IPS DF 6.9 (cell line): ENCODE measurements at places on chromosomes 11 and 22.

DNA sequence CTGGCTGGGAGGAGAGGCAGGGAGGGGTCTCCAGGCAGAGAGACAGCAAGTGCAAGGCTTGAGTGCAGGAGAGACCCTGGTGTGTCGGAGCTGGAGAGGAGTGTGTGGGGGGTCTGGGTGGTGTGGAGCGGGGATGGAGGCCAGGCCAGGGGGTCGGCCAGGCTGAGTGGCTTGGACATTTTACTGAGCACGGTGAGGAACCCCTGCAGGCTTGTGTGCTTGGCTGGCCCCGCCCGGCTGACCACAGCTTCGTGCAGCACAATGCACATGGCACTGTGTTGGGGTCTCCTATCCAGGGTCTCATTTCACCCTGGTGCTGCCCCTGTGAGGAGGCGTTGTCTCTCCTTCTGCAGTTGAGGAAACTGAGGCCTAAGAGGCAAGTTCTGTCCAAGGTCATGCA, 5.6 kb downstream of the MYEOV start:
- DNase-seq: no peak

- DNase-seq: no peak
These were observed 42.5 kb downstream of the SFI1 start for GRCh38 chr22:31538815-31539214.

DNA sequence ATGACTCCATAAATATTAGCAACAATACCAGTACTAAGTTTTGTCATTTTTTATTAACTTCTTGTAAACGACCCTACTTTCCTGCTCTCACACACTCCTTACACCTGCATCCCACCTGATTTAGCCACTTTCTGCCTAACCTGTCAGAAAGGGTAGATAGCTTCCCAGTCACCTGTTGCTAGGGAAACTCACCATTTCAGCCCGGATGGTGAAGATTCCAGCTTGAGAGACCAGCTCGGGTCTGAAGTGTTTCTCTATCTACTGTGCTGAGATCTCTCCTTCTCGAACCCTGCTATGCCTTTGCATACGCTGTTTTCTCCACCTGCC, at the start of gene PARVG:
Gene PARVG, plus strand, starts transcription at position 220 of the 327 bp plus-strand sequence. CDS start 2,405 bp downstream, outside the sequence.
- peak; percentile 27 for DNase-seq

GRCh38 chr22:46163557-46163888, 13.2 kb downstream of the PPARA start:
- no peak for DNase-seq

DNA sequence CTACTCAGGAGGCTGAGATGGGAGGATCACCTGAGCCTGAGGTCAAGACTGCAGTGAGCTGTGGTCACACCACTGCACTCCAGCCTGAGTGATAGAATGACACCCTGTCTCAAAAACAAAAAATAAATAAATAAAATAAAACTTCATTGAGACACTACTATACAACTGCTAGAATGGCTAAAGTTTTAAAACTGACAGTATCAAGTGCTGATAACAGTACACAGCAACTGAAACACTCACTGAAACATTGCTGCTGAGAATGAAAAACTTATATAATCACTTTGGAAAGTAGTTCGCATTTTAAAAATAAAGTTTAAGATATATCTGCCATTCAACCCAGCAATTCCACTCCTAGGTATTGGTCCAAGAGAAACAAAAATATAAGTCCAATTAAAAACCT, 100.7 kb downstream of the WNT11 start:
- DNase-seq: no peak

DNA sequence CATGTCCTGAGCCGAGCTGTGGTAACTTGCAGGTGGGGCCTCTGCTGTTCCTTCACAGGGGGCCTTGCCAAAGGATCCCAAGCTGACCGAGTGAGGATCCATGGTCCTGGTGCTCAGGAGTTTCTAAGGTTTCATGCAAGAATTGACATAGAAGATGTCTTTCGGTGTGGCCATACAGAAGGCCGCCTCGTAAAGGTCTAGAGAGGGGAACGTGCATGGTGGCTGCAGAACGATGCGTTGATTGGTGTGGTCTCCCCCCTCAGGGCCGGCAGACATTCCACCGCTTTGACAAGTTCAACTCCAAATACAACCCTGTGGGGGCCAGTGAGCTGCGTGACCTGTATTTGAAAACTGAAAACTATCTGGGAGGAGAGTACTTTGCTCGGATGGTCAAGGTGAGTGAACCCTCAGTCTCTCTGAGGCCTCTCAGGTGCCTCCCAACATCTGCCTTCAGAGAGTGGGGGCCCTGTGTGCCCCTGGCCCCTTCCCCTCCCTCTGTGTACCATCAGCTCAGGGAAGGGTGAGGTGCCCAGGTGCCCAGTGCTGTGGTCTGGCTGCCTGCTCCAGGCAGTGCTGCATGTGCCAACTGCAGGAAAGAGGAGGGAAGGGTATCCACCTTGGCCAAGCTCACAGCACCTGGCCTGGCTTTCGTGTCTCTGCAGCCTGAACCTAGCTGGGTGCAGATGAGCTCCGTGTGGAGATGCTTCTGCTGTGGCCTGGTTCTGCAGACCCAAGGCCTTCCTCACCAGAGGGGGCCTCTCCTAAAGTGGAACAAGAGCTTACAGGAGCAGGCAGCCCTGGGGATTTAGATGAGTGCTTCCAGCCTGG, 39.8 kb downstream of the AMPD3 start:
- DNase-seq: no peak

- no peak for DNase-seq
These were observed 13.4 kb downstream of the APLNR start for GRCh38 chr11:57223601-57224000.

GRCh38 chr22:45696227-45696626, 24.6 kb downstream of the ATXN10 start:
- DNase-seq: no peak

- DNase-seq: no peak
These were observed 31.3 kb upstream of the CTTN start for GRCh38 chr11:70367071-70367470.

GRCh38 chr11:100825626-100826025, 138.5 kb downstream of the ARHGAP42 start:
- no peak for DNase-seq

- DNase-seq: no peak
These were observed 8.3 kb upstream of the UBQLNL start for GRCh38 chr11:5524756-5525155.

DNA sequence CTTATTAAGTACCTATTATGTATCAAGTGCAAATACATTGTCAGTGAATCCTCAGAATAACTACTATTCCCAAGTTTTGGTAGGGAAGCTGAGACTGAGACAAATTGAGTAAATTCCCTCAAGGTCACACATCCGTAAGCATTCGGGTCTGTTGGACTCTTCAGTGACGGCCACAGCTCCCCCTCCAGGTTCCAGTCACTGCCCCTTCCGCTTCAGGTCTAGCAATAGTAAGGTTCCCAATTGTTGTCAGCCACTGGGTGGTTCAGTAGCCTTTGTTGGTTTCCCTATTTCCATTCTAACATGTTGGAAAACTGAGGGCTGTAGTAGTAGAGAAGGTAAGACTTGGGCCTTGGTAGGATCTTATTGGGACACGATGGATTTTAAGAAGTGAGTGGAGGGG, 54.9 kb upstream of the TNRC6B start:
- no peak for DNase-seq

- DNase-seq: no peak
These were observed 45.4 kb upstream of the CCDC188 start for GRCh38 chr22:20196094-20196842.

DNA sequence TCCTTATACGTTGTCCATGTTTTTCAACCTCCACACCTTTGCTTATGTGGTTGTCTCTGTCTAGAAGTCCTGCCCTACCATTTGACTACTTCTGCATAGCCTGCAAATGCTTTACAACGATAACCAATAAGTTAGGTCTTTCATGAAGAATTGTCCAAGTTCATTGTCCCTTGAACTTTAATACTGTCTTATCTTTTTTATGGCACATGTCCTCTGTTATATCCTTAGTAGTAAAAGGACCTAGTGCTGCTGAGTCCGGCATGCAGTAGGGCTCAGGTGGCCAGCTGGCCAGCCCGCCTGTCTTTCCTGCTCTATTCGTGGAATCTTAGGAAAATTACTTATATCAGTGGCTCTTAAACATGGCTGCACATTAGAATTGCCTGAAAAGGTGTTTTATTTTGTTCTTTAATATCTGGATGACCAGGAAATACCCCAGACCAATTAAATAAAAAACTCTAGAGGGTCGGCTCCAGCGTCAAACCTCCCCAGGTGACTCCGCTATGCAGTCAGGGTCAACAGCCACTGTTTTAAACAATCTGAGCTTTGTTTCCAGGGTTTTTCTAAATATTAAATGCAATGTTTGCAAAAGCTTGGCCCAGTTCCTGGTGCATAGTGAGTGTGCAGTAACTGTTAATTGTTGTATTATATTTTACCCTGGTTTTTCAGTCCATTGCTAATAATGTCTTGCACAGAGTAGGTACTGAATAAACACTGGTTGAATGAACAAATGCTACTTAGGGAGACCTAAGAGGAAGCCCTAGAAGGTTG, 64.6 kb upstream of the SESN3 start:
- no peak for DNase-seq

DNA sequence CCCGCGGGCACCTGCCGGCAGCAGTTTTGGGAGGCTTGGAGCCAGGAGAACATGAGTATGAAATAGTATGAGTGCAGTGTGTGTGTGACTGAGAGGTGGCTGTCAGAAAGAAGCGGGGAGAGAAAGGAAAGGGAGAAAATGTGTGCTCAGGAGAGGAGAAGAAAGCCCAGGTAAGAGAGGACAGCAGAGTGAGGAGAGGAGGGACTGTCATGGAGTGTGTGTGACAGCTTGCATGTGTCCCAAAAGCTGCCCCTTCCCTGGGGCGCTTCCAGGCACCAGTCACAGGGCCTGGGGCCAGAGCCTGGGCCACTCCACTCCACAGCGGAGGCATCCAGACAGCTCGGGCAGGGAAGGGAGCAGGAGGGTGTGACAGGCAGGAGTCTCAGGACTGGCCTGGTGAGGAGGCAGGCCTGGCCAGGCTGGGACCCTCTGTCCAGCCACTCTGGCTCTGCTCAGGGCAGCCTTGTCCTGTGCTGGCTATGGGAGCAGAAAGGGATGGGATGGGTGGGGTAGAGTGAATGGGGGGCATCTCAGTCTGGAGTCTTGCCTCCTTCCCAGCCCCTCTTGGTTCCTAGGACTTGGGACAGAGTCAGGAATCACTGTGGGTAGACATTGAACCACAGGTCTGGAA, 949 bp downstream of the MMP11 start:
- no peak for DNase-seq

DNA sequence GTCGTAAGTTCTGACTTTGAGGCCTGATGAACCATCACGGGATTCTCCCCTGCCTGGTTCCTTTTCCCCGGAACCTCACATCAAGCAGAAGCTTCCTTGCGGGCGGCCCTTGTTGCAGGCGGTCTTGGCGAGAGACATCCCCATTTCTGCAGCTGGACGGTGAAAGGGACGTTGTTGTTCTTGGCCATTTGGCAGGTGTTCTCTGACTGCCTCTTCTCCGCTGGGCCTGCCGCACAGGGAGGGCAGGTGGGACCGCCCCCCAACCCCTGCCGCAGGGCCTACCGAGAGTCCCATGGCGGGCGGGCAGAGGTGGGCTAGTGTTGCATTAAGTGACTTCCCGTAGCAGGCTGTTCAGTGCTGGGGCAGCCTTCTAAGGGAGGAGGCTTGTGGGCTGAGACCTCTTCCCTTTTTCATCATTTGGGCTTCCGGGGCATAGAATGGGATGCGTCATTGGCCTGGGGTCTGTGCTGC, 26.9 kb upstream of the GRAMD4 start:
- DNase-seq: no peak

DNA sequence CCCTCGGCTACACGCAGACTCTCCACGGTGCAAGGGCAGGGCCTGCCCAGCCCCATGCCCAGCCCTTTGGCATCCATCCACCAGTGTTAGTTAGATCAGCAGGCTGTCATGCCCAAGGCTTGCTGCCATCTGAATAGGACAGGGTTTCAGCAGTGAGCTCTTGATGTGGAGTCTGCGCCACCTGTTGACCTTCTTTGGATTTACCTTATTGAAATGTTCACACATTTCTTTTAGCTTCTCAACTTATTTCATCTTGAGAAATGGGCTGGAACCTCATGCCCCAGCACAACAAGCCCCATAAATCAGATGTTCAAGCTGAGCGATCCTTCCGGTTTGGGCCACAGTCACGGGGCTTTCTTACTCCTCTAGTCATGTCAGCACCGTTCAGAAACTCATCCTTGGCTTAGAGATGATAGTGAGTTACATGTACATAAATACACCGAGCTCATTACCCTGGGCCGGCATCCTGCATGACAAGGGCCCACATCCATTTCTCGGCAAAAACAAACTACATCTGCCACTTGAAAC, 61.7 kb downstream of the PARVB start:
- peak; percentile 29 for DNase-seq

DNA sequence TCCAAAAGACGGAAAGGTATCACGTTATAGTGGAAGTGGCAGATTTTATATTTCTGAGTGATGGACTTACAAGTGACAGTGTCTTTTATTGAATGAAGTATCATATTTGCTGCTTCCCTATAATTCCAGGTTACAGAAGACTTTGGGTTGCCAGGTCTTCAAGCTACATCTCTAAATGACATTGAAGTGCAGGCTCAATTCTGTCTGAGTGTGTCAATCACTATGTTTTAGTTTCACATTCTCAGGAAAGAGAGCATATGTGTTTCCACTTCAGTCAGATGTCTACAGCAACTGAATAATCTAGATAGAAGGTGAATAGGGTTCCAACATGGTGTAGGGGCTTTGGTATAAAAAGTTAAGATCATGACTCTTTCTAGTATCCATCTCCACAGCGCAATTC, 492.7 kb upstream of the API5 start:
- DNase-seq: no peak

DNA sequence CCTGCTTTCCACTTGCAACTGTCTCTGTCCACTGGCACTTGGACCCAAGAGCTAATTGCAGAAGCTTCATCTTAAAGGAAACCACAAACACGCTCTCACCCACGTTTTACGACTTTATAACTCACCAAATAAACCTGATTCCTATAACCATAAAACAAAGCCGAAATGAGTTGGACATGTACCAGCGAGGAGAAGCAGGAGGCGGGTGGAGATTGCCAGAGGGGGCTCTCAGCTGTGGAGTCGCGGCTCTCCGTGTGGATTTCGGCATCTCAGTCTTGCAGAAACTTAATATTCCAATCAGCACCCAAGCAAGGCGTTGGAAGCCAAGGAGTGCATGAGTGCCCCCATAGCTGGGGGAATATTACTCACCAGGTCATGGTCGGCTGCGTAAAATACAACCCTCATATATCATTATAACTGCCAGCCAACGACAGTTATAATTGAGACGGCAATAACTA, 483.6 kb downstream of the MN1 start:
- no peak for DNase-seq

DNA sequence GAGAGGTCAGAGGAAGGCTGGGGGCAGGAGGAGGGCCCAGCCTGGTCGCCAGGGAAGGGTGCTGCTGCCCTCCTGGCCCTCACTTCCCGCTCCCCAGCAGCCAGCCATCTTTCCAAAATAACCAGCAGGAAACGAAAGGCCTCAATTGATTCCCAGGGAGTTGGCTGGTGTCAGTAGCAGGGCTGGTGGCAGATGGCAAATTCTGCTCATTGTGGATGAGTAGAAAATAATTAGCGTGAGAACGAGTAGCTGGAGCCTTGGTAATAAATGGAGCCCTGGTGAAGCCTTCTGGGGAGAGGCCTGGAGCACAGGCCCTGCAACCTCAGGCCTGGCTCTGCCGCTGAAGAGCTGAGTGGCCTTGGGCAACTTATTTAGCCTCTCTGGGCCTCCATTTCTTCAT, 31.3 kb downstream of the DAGLA start:
- DNase-seq: no peak
